Adipocyte (in vitro differentiated cells): ENCODE measurements at places on chromosomes 5 and 9.

DNA sequence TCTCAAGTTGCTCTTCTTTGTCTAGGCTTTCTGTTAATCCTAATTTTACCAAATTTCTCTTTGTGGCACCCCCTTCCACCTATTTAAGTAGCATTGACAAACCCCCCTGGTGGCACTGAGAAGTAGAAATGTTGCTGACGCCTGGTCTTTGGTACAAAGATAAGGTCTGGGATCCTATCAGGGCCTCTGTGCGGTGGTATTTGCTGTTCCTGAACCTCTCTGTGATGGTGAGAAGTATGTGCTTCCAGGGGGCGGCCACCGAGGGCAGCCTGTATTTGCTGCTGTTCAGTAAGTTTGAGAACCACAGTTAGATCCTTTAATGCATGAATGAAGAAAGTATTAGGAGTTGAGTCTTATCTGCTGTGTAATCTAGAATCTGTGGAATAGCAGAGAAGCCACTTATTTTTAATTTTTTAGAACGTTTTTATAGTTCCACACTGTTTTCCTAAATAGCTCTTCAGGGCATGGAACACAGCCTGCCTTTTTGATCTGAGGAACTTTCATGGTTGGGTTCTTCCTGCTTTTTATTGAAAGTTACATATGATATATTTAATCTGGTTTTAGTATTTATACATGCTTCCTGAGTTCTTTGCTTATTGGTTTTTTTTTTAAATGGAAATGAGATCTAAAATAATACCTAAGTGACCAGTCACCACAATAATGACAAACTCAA is 124.2 kb downstream of the TRIO start:
- peak; percentile 37 for DNase-seq

DNA sequence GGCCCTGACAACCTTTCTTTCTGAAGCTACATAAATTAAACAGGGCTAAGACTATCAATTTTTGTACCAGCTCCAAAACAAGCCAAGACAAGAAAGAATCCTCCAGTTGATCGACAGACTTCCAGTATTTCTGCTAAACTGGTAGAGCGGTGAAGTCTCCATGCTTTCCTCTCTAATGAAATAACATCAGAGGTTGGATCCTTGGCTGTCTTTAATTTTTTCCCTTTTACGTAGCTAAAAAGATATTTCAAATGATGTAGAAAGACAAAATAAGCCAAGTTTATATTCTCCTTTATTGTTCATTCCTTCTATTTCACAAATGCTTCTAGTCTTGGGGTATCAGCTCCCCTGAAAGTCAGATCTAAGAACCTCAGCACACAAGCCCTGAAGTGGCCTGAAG is 434.9 kb downstream of the NFIB start:
- DNase-seq: no peak

DNA sequence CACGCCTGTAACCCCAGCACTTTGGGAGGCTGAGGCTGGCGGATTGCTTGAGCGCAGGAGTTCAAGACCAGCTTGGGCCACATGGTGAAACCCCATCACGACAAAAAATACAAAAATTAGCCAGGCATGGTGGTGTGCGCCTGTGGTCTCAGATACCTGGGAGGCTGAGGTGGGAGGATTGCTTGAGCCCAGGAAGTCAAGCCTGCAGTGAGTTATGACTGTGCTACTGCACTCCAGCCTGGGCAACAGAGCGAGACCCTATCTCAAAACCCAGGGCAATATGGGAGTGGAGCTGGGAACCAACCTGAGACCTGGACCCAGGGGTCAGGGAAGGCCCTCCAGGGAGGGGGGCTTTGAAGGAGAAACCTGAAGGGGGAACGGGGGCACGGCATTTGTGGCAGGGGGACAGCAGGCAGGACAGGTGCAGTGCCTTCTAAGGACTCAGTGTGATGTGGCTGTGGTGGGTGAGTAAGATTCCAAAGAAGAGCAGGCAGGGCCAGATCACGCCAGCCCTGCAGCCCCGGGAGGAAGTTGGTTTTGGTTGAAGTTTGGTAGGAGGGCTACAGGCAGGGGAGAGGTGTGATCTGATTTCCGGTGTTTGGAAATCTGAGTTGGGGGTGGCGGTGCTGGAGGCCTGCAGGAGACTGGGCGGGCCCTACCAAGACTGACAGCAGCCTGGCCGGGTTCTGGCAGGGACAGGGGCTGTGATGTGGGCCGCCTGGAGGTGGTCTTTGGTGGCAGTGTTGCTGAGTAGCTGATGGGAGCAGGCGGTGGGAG is 46.2 kb downstream of the NTNG2 start:
- no peak for DNase-seq

DNA sequence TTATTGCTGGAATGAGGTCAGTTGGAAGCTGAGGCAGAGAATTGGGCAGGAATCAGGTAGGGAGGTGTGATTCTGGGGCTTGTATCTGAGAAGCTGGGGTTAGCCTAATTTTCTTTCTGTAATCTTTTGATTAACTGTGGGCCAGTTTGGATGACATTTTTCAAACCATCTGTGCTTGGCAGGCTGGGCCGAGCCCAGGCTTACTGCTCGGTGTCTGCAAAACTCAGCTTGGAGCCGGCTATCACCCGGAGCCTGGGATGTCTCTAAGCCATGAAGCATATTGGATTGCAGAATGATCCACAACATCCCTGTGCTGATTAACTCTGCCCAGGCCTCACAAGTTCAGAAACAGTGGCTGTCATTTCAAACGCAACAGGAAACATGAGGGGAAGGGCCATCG is 26.5 kb downstream of the KCNMB1 start:
- no peak for DNase-seq

DNA sequence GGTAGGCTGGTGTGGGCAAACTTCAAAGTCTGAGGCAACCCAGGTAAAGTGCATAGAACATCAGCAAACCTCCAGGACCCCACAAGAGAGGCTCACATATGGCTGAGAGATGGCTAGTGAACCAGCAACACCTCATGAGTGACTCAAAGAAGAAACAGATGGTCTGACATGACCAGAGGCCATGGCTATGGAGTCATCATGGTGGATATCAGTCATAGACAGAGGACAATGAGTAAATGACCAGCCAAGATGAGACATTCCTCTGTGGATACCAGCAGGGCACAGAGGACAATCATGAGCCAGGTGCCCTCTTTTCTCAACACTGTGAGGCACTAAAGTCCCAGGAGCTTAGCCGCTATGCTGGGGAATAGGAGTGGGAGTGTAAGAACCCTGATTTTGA is 180.8 kb downstream of the RASEF start:
- DNase-seq: no peak

DNA sequence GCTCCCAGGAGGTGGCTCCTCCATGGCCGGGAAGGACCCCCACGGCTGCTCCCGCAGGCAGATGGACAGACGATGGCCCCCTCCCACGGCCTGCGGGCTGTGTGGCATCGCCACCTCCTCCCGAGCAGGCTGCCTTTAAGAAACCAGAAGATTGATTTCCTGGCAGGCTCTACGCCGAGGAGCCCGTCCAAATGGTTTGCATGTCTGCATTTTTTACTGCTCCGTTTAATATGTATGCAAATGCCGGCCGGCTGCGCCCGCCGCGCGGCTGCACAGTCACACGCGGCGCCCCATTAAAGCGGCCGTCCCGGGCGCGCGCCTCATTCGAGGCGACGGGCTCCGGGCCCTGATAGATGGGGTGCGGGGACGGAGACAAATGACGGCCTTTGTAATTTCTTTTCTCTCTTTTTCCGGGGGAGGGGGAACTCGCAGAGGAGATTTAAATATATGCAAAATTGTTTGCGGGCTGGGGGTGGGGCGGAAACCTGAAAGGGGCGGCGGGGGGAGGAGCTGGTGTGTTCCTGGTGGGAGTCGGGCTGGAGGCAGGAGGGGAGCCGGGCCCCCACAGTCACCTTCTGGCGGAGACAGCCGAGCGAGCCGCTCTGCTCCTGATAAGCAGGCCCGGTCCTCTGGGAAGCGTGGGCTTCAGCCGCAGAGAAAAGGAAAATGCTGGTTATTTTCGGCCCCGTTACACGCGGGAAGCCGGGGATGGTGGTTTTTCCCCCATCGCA is 158.7 kb upstream of the IER5L start:
- DNase-seq: peak; percentile 77
